ENCODE measurements at places on chromosomes 1 and 21.

DNA sequence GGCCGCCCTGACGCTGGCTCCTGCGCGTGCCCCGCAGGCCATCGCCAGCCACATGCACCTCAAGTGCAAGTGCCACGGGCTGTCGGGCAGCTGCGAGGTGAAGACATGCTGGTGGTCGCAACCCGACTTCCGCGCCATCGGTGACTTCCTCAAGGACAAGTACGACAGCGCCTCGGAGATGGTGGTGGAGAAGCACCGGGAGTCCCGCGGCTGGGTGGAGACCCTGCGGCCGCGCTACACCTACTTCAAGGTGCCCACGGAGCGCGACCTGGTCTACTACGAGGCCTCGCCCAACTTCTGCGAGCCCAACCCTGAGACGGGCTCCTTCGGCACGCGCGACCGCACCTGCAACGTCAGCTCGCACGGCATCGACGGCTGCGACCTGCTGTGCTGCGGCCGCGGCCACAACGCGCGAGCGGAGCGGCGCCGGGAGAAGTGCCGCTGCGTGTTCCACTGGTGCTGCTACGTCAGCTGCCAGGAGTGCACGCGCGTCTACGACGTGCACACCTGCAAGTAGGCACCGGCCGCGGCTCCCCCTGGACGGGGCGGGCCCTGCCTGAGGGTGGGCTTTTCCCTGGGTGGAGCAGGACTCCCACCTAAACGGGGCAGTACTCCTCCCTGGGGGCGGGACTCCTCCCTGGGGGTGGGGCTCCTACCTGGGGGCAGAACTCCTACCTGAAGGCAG, 23.4 kb upstream of the ARF1 start:
- no peak for DNase-seq

GRCh38 chr1:232748910-232749368, 56.3 kb upstream of the MAP10 start:
- no peak for DNase-seq

DNA sequence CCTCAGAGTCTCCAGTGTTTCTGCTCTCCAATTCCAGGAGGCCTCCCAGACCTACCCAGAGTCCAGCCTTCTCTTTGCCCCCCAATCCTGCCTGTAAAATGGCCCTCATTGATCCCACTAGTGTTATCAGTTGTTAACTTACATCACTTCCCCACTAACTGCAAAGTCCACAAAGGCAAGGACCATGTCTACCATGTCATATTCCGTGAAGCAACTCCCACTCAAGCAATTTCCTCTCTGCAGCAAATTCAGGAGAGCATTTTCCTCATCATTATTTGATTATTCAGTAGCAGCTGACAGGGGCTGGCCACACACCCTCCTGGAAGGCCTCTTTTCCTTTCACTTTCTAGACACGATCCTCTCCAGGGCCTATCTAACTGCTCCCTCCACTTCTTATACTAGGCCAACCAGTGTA, 153.5 kb downstream of the RERE start:
- DNase-seq: no peak

DNA sequence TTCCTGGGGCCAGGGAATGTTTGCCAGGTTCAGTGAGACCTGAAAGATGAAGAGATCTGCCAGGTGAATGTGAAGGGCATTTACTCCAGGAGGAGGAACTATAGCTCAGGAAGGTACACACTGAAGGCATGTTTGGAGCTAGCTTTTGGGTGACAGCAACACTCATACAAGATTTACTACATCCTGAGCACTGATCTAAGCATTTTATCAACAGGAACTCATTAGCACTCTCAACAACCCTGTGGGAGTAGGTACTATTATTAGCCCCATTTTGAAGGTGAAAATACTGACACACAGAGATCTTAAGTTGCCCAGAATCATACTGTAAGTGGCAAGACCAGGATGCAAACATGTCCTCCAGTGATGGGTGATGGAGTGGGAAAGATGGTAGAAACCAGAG, 6.7 kb downstream of the GADD45A start:
- no peak for DNase-seq

DNA sequence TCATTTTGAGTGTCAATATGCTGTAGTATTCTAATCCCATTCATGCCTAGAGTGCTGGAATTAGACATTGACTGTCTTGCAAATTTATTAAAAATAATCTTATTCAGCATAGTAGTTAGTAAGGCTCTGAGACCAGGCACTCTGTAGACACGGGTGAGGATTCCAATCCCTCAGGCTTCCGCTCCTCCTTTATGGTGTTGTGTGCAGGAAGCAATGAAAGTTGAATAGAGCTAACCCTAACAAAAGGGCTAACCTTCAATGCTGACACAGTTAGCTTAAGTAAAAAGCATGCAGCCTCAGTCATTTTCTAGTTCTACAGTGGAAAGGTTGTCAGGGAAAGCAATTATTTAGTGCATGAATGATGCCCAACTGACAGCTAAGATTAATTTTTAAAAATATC, 199.6 kb upstream of the SGIP1 start:
- no peak for DNase-seq

DNA sequence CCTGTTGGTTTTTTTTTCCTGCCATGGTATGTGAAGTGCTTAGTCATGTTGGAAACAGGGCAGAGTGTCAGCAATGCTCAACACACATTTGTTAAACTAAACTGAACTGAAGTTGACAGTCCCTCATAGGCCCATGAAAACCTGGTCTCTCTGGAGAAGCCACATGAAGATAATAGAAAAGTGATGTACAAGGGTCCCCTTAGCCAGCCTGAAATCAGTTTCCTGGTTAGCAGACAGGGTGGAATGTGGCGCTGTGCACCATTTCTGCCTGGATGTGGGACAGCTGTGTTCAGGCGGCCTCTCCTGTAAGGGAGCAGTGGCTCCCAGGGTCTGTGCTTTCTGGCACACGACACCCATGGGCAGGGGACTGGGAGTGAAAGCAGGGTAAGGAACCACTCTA, 9.9 kb upstream of the CHI3L1 start:
- no peak for DNase-seq

Data from iPS DF 19.7 (cell line).